Fibroblast of skin of scalp (primary cell): ENCODE measurements at places on chromosomes 2 and 18.
A peak's percentile ranks its signal among the peaks of the same experiment; 100 is the strongest.

DNA sequence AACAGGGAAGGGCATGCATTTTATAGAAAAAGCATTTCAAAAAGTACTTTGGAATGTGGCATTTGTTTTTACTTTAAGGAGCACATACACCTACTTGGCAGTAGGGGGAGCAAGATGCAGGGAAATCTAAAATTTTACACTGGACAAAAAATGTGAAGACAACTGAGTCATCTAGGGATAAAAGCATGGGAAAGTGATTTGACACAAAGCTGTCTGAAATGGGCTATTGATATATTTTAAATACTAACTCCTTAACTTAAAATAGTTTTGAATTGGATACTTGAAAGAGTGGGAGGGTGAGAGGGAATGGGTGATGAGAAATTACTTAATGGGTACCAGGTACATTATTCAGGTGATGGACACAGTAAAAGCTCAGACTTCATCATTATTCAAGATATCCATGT lies 15.8 kb downstream of the TMEM200C start:
- peak; percentile 63 for DNase-seq

DNA sequence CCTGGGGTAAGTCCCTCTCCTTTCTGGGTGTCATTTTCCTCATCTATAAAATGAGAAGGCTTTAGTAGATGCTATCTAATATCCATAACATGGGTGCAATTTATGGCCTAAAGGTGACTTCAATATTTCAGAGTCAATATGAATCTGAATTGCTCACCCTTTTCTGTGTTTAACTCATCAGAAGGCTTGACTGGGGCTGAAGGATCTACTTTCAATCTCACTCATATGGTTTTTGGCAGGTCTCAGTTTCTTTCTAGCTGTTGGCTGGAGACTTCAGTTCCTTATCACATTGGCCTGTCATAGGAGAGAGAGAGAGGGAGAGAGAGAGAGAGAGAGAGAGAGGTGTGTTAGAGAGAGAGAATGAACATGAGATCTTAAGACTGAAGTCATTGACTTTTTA lies 343.7 kb upstream of the MEX3C start:
- no peak for DNase-seq

- no peak for DNase-seq
Observed at GRCh38 chr2:199484927-199485326, 27.2 kb upstream of the SATB2 start.

DNA sequence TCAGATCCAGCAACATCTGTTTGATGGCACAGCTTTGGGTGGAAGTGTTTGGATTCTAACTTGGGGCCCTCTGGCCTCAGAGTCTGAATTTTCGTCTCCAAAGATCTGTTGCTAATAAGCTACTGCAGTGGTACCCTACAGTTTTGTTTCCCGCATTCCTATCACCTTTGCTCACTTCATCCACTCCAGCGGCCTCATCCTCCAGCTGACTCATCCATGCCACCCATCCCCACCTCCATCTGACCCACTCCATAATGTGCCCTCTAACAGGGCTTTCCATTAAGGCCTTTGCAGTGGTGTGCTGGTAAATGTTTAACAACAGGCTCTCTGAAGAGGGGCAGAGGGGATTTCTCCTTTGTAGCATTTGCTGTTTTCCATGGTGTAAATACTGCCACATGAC lies 225.5 kb downstream of the TGIF1 start:
- DNase-seq, result peak; percentile 50

DNA sequence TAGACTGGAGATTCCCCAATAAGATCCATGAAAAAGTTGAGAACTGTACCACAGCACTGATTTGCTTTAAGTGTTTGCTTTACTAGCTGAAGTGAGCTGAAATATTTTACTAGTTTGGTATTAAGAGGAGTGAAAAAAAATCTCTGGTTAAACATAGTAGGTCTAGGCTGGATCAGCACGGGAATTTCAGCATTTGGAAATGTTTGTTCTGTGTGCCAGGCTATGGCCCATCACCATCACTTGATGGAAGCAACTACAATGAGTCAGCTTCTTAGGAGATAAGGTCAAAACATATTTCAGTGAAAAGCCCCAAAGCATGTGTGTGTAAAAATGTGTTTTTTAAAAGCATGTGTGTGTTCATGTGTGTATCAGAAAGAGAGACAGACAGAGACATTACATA lies 131.4 kb upstream of the DNMT3A start:
- DNase-seq, result no peak
